ENCODE measurements at places on chromosomes 3 and 15.

- no peak for DNase-seq
Observed at GRCh38 chr3:160498202-160498601, 48.6 kb upstream of the TRIM59 start.

GRCh38 chr15:74451861-74452835 lies 8.8 kb downstream of the UBL7 start:
- DNase-seq, result no peak

DNA sequence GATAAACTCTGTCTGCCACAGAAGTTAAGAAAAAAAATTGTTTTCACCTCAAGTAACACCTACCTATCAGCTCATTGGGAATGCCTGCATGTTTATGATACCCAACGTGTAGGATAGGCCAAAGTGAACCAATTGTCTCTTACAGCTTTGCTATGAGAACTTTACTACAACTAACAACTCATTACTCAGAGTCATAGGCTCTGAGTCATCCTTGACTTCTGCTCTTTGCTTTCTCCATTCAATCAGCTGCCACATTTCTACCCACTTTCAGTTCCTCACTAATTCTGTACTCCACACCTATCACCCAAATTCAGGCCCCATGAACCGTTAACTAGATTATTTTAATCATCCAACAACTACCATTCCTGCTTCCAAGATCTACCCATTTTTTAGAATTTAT lies 843.9 kb downstream of the TUSC7 start:
- no peak for DNase-seq

- DNase-seq, result no peak
Observed at GRCh38 chr3:139443186-139443585, 33.1 kb downstream of the RBP2 start.

GRCh38 chr3:99212969-99213368 lies 311.5 kb upstream of the DCBLD2 start:
- no peak for DNase-seq

- no peak for DNase-seq
Observed at GRCh38 chr3:177013681-177014280, 183.5 kb downstream of the TBL1XR1 start.

DNA sequence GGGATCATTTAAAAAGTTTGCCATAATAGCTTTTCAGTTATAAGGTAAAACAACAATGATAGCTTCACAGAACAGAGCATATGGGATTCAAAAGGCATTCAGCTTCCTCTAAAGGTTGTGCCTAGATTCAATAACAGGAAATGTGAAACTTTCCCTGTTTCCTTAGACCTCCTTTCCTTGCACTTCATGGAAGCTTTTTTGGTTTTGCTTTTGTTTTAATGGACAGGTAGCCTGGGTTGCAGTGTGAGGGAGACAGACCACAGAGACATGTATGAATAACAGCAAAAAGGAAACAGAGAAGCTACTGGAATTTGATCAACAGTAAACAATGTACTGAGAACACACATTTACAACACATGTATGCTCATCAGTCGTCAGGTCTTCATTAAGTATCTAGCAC lies 2.3 kb upstream of the TNFAIP8L3 start:
- no peak for DNase-seq

DNA sequence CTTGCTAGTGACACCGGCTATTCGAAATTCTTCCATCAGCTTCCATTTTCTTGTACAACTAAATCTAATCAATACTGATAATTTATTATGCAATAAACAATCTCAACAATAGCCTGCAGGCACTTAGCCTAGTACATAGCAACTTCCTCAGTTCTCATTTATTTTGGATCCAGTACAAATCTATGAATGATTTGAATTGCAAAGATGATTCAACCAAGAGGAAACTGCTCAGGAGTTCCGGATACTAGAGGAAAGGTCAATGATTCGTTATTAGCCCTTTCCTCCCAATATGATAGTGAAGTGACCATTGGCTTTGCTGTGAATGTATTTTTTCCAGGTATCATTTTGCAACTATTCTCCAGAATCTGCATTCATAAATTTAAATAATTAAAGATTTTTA lies 827.0 kb downstream of the CADM2 start:
- no peak for DNase-seq

DNA sequence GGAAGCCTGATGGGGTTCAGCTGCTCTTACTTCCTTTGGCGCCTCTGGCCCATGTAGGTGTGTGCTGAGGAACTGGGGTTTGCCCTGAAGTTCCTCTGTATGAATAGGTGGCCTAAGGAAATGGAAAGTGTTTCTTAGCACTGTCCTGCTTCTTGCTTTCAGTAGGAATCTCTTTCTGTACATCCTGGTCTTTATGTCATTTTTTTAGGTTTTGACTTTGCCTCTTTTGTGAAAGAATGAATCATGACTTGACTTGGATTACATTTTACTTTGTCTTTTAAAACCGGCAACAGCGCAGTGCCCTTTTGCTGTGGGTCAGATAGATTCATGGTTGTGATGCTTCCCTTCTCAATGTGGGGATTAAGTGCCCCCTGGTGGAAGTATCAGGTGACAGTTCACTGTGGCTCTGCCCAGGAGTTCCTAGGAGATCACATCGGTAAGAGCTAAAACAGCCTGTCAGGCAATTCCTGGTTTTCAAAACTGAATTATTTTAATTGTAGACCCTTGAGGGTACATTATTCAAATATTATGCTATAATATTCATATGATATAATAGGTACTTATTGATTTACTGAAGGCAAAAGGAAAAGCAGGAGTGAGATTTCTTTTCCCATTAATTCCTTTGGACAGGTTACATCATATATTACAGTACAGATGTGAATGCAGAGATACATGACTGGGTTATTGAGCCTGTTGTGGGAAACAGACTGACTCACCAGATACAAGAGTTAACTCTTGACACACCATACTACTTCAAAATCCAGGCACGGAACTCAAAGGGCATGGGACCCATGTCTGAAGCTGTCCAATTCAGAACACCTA lies 95.4 kb downstream of the HCN4 start:
- no peak for DNase-seq

DNA sequence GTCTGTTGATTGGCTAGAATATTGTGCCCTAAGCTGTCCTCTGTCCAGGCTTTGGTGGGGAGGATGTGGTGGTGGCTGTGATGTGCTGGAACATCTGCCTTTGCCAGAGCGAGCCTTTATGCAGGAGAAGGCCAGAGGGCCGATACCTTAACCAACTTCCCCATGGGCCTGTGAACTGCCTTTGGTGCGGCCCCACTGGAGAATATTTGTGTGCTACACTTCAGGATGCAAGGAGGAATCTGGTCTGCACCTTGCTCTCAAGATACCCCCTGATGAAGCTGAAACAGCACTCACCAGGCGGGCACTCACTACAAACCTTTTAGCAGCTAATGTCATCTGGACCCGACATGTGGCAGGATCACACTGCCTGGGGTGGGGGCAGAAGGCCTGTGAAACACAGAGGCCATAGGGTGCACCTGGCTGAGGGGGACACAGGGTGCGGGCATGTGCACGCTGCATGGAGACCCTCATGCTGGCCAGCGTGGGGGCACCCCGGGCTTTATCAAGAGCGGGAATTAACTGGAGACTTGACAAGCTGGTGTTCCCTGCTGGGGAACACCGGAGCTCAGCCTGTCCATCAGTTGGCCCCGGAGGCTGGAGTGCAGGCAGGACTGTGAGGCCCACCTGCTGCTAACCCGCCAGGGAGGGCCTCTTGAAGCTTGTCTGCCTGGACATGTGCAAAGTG lies 16.4 kb downstream of the PRR23E start:
- no peak for DNase-seq

- no peak for DNase-seq
Observed at GRCh38 chr15:78976691-78977090, 31.8 kb upstream of the CTSH start.

- no peak for DNase-seq
Observed at GRCh38 chr15:63887630-63888029, 53.9 kb upstream of the HERC1 start.

DNA sequence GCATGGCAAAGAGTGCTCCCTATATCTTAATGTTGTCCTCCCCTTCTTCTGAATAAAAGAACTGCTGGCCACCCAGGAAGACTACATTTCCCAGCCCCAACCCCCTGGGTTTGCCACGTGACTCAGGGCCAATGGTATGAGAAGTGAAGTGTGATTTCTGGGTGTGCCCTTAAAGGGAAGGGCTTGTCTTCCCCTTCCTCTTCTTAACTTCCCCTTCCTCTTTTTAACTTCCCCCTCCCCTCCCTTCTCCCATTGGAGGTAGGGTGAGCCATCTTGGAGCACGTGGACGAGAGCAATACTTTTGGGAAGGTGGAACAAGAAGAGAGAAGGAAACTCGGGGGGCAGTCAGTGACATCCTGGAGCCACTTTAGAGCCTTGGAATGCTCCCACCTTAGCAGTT lies 6.8 kb upstream of the KBTBD12 start:
- no peak for DNase-seq

DNA sequence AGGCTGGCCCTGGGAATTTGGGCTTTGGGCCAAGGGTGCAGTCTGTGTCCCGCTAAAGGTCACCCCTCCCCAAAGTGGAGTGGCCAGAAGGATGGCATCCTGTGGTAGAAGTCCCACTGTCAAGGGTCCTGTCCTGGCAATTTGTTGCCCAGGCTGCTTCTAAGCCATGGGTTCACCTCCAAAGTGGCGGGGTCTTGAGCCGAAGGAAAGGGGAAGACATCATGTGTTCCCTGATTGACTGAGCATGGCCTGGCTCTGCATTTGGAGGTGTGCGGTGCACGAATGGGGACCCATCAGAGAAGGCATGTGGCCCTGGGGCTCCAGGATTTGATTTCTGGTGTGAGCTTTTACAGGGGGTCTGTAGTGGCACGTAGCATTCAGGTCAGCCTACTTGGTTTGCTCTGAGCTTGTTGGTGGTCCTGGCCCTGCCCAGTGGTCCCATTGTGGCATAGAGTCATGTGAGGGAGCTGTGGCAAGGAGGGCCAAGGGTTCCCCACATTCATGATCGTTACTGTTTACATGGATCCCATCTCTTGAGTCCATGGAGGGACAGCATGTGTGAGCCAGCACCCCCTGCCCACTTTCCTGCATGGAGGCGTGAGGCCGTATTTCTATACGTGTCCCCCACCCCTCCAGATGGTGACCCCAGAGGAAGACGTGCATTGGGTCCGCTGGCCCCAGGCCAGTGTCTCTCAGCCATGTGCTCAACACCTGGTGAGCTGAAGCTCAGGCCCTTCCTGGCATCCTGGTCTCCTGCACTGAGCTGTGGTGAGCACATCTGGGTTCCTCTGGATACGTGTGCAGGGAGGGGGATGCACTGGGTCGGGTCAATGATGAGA lies 225.1 kb downstream of the SNRPN start:
- no peak for DNase-seq

Data from stimulated activated CD8-positive, alpha-beta memory T cell treated with anti-CD3 and anti-CD28 coated beads, Interleukin-4, amount 100 ng/mL, for 4 hours (primary cell).